ENCODE measurements at places on chromosomes 13 and 19.

DNA sequence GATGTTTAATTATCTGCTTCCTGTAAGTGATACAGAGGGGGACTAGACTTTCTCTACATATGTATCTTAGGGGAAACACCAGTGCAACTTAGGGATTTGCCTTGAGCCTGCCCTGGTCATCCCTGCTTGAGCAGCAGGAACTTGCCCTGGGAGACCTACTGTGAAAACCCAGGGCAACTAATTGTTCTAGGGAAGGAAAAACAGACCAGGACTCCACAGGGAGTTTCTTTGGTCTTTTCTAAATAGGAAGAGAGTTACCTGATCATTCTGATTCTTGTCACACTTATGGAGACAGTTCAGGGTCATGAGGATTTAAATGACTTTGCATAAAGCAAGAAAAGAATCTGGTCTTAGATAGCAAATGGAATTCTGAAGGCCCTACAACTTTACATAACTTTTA, 89.1 kb downstream of the WASF3 start:
- DNase-seq: no peak

DNA sequence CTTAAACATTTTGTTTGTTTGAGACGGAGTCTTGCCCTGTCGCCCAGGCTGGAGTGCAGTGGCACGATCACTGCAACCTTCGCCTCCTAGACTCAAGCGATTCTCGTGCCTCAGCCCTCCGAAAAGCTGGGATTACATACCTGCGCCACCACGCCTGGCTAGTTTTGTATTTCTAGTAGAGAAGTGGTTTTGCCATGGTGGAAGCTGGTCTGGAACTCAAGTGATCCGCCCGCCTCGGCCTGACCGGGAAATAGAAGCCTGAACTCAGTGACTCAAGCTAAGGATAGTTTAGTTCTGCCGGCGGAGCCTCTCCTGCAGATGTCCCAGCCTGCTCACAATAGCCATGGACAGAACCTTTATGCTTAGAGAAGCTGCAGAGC, 53.0 kb upstream of the ZNF254 start:
- DNase-seq: peak; percentile 11

DNA sequence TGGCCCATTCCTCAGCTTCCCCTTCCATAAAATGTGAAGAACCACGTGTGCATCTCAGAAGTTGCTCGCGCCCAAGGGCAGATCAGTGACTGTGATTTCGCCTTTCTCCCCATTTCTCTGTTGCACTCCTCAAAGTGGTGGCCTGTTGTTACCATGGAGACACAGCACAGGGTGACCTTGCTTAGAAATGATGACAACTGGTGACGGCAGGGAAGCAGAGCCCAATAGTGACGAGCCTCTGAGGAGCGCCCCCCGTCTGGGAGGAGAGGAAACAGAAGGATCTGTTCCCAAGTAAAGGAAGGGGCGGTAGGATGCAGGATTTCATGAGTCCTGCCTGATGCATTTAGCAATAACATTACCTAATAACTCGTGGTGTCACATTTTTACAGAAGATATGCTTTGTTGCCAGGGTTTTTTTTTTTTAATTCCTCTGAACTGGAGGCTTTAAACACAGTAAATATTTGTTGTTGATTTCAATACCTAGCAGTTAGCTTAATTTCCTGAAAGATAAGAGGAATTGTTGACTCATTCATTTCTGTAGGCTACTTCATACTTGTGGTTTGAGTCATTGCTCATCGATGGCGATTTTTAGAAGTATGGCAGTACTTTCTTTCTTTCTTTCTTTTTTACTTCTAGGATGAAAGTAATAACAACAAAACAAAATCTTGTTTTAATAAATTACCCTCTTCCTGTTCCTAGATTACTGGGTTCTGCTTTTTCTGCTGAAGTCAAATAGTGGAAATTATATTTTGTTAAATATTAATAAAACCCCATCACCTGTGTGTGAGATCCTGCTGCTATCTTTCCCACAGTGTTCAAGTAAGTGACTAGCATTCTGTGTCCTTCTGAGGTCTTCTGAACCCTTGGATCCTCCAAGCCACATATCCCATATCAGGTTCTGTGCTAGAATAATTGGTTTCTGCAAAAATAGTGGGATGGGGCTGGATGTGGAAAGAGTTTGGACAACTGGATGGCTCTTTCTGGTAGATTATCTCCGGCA, 36.0 kb downstream of the MBNL2 start:
- DNase-seq: peak; percentile 52

- no peak for DNase-seq
These were observed 1.3 kb upstream of the SHANK1 start for GRCh38 chr19:50720921-50721381.

DNA sequence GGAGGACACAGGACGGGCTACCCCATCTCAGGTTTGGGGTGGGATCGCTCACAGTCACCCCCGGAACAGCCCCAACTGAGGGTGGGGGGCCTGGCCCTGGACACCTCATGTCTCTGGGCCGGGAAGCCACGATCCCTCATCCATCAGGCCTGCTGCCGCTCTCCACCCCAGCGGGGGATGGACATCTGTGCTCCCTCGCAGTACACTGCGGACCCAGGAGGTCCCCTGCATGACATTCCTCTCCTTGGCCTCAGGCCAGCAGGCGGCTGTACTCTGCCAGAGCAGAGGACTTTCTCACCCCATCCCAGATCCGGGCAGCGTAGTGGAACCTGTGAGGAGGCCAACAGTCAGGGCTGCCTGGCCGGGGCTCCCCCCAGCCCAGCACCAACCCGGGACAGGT, 15.5 kb downstream of the IRGC start:
- DNase-seq: no peak

- DNase-seq: no peak
These were observed 5.8 kb downstream of the KDELR1 start for GRCh38 chr19:48385461-48386087.
